ENCODE measurements at places on chromosomes 6 and 20. TPM values are rescaled to one million over a fixed set of nuclear protein-coding genes. Genes with fewer than 3 reads are reported as not detected.

- DNase-seq = no peak
Observed at GRCh38 chr6:123288649-123289048, 292.6 kb downstream of the CLVS2 start.

GRCh38 chr20:50215101-50215690, 24.6 kb downstream of the CEBPB start:
- DNase-seq = no peak

DNA sequence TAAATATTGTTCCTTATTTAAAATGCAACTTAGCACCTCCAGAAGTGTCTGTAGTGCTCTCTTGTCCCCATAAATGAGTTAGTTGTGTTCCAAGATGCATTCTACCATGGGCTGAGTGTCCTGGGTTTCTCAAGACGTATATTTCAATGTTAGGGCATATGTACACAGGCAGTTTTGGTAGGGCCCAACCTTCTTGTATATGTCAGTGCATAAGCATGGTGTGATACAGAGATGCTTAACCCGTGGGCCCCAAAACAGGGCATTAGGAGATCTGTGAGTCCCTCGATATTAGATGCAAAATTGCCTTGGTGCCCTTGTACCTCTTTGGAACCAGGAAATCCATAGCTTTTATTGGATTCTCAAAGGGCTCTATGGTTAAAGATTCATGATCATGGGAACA, 91.5 kb upstream of the HIVEP1 start:
- no peak for DNase-seq

- no peak for DNase-seq
Observed at GRCh38 chr6:118528129-118528528, 20.0 kb upstream of the PLN start.

Gene ANKEF1
- total RNA-seq = 5.3 TPM

Gene STK4
- total RNA-seq = 42.4 TPM

GRCh38 chr6:20706238-20706938, 172.1 kb downstream of the CDKAL1 start:
- DNase-seq = no peak

Gene LY6G6D
- not detected for total RNA-seq

Gene GNRH2
- total RNA-seq = not detected

DNA sequence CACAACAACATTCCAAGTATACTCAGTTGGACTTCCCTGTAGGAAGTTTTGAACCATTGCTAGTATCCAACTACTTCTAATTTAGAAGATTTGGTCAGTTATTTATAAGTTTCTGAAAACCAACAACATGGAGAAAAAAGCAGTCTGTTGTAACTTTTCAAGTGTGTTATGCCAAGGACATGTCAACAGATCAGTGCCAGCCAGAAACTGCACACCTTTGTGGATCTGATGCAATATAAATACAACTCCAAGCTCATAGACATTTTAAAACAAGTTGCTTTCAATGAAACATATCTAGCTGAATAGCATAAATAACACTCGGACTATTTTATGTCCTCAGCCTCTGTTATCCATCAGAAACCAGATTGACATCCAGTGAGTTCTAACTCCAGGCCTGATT, 58.3 kb upstream of the CARMIL1 start:
- DNase-seq = no peak

DNA sequence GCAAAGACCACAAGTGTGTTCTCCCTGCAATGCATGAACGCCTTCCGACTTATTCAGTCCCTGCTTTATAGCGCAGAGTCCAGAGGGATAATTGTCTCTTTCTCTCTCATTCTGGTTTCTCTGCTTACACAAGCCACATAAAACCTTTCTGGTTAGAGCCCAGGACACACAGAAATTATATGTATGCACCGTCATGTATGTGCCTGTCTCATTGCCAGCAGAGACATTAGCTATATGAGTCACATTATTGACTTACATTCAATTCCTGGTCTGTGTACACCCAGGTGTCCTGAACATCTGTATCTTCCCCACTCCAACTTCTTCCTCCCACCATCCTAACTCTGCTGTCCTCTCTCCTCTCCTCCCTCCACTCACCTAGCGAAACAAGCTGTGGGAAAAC, 44.0 kb downstream of the LRFN2 start:
- no peak for DNase-seq

GRCh38 chr20:38159566-38159956, 5.5 kb downstream of the TGM2 start:
- no peak for DNase-seq

GRCh38 chr6:8574311-8574710, 139.0 kb upstream of the SLC35B3 start:
- DNase-seq = no peak

DNA sequence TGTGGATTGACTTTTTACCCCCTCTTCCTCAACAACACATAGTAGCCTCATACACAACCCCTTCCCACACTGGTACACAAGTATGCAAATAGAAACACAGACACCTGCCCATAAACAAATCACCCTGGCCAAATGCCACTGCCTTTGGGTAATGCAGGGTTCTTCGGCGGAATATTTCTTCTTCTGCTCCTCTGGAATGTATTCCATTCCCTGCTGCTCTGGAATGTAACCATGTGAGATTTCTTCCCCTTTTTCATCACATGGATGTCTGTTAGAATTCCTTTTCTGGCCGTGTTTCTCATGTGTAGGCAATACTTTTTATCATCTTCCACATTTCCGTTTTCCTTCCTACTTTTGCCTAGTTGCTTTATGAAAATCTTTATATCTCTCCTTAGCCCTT, 76.1 kb upstream of the TPD52L1 start:
- DNase-seq = no peak

DNA sequence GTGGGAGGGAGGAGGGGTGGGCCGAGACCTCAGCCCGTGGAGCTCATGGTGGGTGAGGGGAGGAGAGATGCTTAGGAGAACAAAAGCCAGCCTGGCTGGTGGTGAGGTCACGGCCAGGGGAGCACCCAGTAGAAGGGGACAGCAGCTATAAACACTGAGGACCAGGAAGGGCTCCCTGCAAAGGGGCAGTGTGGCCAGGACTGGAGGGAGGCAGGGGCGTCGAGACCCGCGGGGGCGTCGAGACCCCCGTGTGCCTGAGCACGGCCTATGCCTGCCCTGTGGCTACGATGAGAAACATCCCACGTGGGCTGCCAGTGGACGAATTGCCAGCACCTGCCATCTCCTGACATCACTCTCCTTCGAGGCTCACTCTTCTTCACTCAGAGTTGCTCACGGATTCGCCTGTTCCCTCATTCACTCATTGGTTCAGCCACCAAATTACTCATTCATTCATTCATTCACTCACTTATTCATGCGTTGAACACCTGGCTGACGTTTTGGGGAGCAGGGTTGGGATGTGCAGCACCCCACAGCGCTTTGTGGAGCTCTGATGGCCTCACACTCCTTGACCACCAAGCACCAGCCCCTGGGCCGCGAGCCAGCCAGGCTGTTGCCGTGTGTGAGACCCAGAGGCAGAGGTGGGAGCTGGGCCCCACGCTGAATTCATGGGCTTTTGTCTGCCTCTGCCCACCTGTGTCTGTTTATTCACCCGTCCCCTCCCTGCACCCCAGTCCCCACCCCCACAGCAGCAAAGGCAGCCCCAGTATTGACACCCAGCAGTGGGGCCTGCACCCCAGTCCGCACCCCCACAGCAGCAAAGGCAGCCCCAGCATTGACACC, 61.2 kb upstream of the BHLHE23 start:
- no peak for DNase-seq

Gene MCCD1
- total RNA-seq = not detected

GRCh38 chr20:49969946-49970345, 12.8 kb upstream of the SNAI1 start:
- no peak for DNase-seq

All from NCI-H460 (cell line).